ENCODE measurements at places on chromosomes 6 and 20. TPM values are rescaled to one million over a fixed set of nuclear protein-coding genes. Genes with fewer than 3 reads are reported as not detected.

SLC12A5 gene
- not detected for total RNA-seq

MAP3K7 gene
- total RNA-seq, result 23.8 TPM

DPPA5 gene
- not detected for total RNA-seq

- no peak for DNase-seq
- H3K36me3 ChIP-seq, result no peaks in the 10 kb centered on the region
- peak overlapping the region; percentile 95 for H3K27ac ChIP-seq
- H3K4me1 ChIP-seq, result peaks cover 67% of the 10 kb centered on the region
- H3K4me3 ChIP-seq, result peak overlapping the region; percentile 78
- H3K27me3 ChIP-seq, result no peaks in the 10 kb centered on the region
Observed at GRCh38 chr20:49786668-49787370, 25.8 kb upstream of the SLC9A8 start.

- no peak overlapping the region for H3K27ac ChIP-seq
- no peaks in the 10 kb centered on the region for H3K36me3 ChIP-seq
- DNase-seq, result no peak
Observed at GRCh38 chr20:11001764-11002540, 328.2 kb upstream of the JAG1 start.

Measured in activated B cell treated with CpG ODN at 0.5 μM for 24 hours (primary cell).